ENCODE measurements at places on chromosomes 7 and 10. TPM values are rescaled to one million over a fixed set of nuclear protein-coding genes. Genes with fewer than 3 reads are reported as not detected.

The GRIFIN gene
- not detected for polyA plus RNA-seq

The IFIT1B gene
- 0.14 TPM for polyA plus RNA-seq

- no peaks in the 10 kb centered on the region for H3K4me1 ChIP-seq
- no peak overlapping the region for H3K27ac ChIP-seq
- H3K4me3 ChIP-seq: no peak overlapping the region
- no peaks in the 10 kb centered on the region for H3K36me3 ChIP-seq
- no peaks in the 10 kb centered on the region for H3K27me3 ChIP-seq
These were observed 640.8 kb downstream of the XPNPEP1 start for GRCh38 chr10:109282510-109282909.

- no peak overlapping the region for H3K27ac ChIP-seq
- no peaks in the 10 kb centered on the region for H3K27me3 ChIP-seq
- no peak for DNase-seq
- H3K4me1 ChIP-seq: no peaks in the 10 kb centered on the region
- no peak overlapping the region for H3K4me3 ChIP-seq
These were observed 13.8 kb upstream of the HOXA2 start for GRCh38 chr7:27116031-27116961.

GRCh38 chr10:131703941-131704340 lies 196.9 kb upstream of the PPP2R2D start:
- H3K4me3 ChIP-seq: no peak overlapping the region
- no peaks in the 10 kb centered on the region for H3K36me3 ChIP-seq
- no peaks in the 10 kb centered on the region for H3K27me3 ChIP-seq
- no peak overlapping the region for H3K27ac ChIP-seq
- peak; percentile 30 for DNase-seq

GRCh38 chr10:6722616-6723004 lies 142.5 kb upstream of the PRKCQ start:
- no peak overlapping the region for H3K27ac ChIP-seq
- no peak for DNase-seq
- no peaks in the 10 kb centered on the region for H3K36me3 ChIP-seq
- no peak overlapping the region for H3K4me3 ChIP-seq
- H3K27me3 ChIP-seq: no peaks in the 10 kb centered on the region

DNA sequence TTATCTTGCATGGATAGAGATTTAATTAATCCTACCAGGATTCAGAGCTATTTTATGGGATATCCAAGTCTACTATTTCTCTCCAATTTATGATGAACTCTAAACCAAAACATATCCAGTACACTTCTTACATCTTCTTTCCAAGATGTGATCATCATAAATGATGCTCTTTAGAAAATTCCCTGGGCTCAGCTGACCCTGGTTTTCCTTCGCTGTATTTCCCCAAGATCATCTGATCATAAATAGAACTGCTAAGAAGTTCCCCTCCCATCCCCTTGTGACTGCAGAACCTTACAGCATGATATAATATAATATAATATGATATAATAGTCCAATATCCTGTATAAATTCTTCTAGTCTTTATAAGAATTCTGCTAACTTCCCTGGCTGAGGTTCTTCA lies 114.6 kb upstream of the LYZL2 start:
- H3K27me3 ChIP-seq: no peaks in the 10 kb centered on the region
- H3K27ac ChIP-seq: no peak overlapping the region
- H3K4me3 ChIP-seq: no peak overlapping the region
- DNase-seq: no peak

GRCh38 chr7:104951546-104951945 lies 62.5 kb upstream of the KMT2E start:
- DNase-seq: no peak
- peaks cover 5% of the 10 kb centered on the region for H3K4me1 ChIP-seq
- H3K27me3 ChIP-seq: no peaks in the 10 kb centered on the region

GRCh38 chr7:155145477-155146255 lies 75.5 kb downstream of the HTR5A start:
- no peak overlapping the region for H3K4me3 ChIP-seq
- no peaks in the 10 kb centered on the region for H3K36me3 ChIP-seq
- H3K4me1 ChIP-seq: no peaks in the 10 kb centered on the region
- DNase-seq: no peak
- H3K27ac ChIP-seq: no peak overlapping the region

- no peak overlapping the region for H3K4me3 ChIP-seq
- DNase-seq: peak; percentile 57
- H3K27ac ChIP-seq: no peak overlapping the region
- H3K27me3 ChIP-seq: no peaks in the 10 kb centered on the region
These were observed 31.7 kb downstream of the TECTB start for GRCh38 chr10:112314822-112315474.

DNA sequence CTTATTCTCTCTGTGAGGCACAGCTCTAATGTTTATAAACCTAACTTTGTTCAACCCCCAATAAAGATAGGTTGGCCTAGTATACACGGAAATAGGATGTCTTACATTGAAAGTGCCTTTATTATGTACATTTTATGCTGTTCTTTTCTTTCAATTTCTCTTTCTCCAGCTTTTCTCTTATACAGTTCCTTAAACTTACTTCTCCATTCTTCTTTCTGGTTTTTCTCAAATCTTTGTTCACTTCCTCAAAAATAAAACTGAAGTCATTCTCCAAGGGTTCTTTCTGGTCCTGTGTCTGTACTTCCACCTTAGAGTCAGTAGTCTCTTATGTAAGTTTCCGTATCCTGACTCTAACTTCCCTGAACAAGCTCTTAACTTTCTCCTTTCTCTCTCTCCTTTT lies 29.2 kb upstream of the NAMPT start:
- H3K27ac ChIP-seq: no peak overlapping the region
- H3K36me3 ChIP-seq: no peaks in the 10 kb centered on the region
- H3K4me3 ChIP-seq: no peak overlapping the region

GRCh38 chr10:30155401-30155800 lies 96.0 kb upstream of the JCAD start:
- no peaks in the 10 kb centered on the region for H3K36me3 ChIP-seq
- H3K27ac ChIP-seq: no peak overlapping the region
- no peaks in the 10 kb centered on the region for H3K4me1 ChIP-seq
- DNase-seq: no peak
- H3K27me3 ChIP-seq: no peaks in the 10 kb centered on the region
- H3K4me3 ChIP-seq: no peak overlapping the region

DNA sequence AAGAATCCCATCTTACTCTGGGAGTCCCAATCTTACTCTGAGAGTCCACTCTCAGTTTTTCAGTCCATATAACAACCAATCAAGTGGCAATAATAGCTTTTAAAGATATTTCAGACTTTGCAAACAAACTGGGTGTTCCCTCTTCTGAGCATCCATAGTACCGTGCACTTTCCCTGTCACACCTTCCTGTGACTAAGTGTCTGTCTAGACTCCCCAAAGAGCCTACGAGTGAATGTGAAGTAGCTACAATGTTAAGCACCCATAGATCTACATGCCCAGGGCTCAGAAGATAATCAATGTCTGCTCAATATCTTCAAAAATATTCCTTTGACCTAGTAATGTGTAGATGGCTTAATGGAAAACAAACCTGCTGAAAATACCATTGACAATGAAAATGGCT lies 95.6 kb upstream of the ASAH2 start:
- no peak overlapping the region for H3K27ac ChIP-seq
- DNase-seq: no peak

Data from CD8-positive, alpha-beta memory T cell (primary cell).